ENCODE measurements at places on chromosomes 13 and 19.

DNA sequence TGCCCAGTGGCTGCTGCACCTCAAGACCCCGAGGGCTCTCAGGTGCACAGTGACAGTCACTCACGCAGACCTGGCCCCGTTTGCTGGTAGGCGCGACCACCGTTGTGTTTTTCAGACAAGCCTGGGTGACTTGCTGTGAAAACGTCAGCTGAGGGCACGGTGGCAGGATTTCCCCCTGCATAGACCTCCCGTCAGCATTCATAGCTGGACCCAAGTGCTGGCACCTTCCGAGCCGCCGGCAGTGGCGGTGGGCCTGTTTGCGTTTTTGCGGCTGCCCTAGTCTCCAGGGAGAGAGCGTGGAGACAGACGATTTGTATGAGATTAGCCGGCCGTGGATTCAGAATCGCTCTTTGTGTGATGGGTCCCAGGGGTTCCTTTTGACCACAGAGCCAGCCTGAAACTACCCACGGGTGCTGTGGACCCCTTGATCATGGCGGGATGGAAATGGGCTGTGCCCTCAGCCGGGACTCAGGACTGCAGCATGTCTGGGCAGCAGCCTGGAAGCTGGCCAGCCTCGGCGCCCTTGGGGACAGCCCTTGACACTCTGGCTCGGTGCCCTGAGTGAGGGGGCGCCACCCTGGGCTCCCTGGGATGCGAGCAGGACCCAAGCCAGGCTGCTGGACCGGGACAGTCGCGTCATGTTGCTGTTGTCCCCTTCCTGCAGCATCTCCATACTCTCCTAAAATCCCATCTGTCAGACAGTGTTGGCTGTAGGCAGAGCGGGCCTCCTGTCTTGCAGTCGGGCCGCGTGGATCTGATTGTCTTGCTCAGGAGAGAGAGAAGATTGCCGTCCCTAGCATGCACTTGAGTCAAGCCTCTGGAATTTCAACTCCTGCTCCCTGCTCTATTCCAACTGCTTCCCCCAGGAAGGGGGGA is 8.6 kb downstream of the KDM4B start:
- DNase-seq = no peak

DNA sequence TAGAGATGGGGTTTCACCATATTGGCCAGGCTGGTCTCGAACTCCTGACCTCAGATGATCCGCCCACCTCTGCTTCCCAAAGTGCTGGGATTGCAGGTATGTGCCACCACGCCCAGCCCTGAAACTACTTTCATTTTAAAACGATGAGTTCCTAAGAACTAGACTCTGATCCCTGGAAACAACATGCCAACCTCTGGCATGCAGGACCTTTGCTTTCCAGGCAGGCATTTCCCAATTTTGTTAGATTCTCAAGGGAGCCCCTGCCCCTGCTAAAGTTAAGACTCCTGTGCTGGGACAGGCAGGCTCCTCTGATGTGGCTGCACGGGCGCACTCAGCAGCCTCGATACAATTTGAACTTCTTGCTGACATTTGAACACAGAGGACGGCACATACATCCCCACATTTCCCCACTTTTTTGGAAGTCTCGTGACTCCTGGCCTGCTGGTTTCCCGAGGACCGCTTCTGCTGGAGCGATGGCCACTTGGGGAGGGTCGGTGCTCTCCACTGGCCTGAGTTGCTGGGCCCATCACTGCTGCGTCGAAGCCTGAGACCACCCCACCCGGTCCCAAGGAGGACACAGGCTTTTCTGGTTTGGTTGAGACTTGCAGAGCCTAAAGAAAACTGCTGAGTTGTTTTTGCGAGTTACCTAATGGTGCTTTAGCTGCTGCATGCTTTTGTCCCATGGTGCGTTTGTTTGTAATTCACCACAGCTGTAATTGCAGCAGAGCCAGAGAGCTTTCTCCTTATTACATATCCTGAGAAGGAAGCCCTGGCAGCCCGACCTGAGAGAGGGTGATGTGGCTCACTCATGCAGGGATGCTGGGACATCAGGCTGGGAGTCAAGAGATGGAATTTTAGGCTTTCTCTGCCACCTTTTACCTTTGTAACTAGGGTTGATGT is 8.2 kb downstream of the ATP11A start:
- no peak for DNase-seq

- no peak for DNase-seq
Observed at GRCh38 chr13:83730674-83731073, 151.6 kb downstream of the SLITRK1 start.

DNA sequence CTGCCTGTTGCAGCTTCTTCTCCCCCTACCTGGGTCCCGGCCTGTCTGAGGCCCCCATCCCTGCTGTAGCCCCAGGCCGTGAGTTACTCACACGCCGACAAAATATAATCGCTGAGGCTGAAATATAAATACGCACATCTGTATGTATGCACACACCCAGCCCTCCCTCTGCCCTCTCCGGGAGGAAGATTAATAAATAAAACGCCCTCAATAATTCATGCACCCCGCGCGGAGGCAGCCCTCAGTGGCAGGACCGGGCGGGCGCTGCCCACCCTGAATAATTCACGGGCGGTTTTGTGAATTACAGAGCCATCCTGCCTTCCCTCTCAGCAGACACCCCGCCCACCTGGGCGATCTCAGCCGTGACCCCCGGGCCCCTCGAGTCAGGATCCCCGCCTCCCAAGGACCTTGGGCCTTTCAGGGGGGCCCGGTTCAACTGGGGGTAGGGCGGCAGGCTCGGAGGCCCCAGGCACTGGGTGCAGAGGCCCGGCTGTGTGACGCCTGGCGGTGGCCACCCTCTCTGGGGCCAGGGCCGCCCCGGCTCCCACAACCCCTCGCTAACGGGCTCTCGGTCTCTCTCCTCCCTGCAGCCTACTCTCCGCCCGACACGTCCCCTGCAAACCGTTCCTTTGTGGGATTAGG is 24.2 kb downstream of the SMIM24 start:
- DNase-seq = no peak

- DNase-seq = no peak
Observed at GRCh38 chr19:37778613-37779126, 716 bp downstream of the ZNF573 start.

DNA sequence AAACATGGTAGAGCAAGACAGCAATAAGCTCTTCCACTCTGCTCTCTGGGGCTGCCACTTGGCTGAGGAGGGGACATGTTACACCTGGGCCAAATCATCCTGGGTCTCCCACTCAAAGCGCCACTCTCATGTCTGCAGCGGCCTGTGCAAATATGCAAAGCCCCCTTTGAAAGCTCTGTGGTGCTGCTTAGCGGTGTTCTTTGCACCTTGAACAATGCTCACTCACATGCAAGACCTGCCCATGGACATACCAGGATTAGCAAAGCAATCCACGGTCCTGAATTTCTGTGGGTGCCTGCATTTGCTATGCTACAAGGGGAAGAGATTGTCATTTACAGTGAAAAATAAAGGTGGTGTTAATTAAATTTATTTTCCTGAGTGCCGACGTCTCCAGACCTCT is 48.6 kb downstream of the MRPL57 start:
- no peak for DNase-seq

DNA sequence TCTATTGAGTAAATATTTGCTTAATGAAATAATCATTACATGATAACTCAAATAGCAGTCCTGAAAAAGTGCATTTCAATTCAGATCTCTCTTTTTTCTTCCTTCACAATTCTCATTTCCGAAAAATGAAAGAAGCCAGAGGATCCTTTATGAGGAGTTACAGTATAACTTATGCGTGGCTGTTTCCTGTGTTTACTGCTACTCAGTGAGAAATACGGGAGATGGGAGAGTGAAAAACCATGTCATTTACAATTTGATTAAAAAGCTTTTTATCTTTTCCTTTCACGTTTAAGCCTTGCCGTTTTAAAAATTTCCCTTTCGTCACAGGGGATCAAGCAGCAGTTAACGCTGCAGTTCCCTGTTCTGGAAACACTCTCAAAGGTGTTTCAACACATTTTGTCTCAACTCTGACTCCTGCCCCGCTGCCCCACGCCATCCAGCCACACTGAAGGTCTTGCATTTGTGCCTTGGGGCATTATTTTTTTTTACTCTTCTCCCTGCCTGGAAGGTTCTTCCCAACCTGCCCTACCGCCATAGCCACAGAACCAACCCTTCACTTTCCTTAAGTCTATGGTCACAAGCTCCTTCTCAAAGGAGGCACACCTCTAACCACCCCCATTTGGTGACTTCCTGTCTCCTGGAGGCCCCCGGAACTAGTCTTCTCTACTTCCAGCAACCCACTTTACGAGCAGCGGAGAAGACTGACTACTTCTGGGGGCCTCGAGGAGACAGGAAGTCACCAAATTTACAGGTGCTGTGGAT is 17.0 kb downstream of the KL start:
- peak; percentile 23 for DNase-seq

DNA sequence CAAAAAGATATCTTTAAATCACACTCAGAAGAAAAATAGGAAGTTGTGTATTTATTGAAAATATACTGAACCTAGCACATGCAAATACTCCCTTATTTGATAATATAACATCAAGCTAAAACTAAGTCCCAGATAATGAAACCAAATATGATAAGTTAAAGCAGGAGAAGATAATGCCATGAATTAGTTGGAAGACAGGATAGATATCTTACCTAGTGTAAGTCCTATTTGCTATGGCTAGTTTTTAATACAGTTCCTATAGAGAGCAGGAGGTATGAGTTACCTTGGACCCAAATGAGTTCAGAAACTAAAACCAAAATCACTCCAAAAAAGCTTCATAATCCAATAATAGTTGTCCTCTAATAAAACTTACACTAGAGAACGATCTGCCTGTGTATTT is 1407.1 kb upstream of the MIR17HG start:
- no peak for DNase-seq

GRCh38 chr19:40625406-40626120 is 24.4 kb downstream of the LTBP4 start:
- DNase-seq = no peak

GRCh38 chr19:35754370-35755130 is 2.3 kb downstream of the HSPB6 start:
- no peak for DNase-seq
